Thyroid gland (tissue), 4 donors: ENCODE measurements at places on chromosomes 1 and 21. TPM values are rescaled to one million over a fixed set of nuclear protein-coding genes. Genes with fewer than 3 reads are reported as not detected.

Gene FCRL3
- 0.13 TPM for total RNA-seq

Gene OR2M3
- not detected for total RNA-seq

Gene OLIG2
- total RNA-seq, result not detected

Gene BSND
- not detected for total RNA-seq

Gene HMGCS2
- total RNA-seq, result not detected

Gene OR6N1
- not detected for total RNA-seq

Gene TBX19
- 1.7 TPM for total RNA-seq

Gene C1QB
- 176 TPM for total RNA-seq

Gene HJV
- not detected for total RNA-seq
